Central memory CD8-positive, alpha-beta T cell (primary cell): ENCODE measurements at places on chromosomes 13 and 19.

- H3K36me3 ChIP-seq, result peaks cover 17% of the 10 kb centered on the region
- no peaks in the 10 kb centered on the region for H3K27me3 ChIP-seq
- DNase-seq, result no peak
- H3K27ac ChIP-seq, result peak overlapping the region; percentile 64
- peaks cover 41% of the 10 kb centered on the region for H3K4me1 ChIP-seq
Measured at GRCh38 chr13:52029569-52029968, 5.1 kb downstream of the UTP14C start.

- H3K27ac ChIP-seq, result peak overlapping the region; percentile 91
- peak overlapping the region; percentile 77 for H3K4me3 ChIP-seq
- DNase-seq, result peak; percentile 63
- H3K36me3 ChIP-seq, result peaks cover 2% of the 10 kb centered on the region
- peaks cover 25% of the 10 kb centered on the region for H3K4me1 ChIP-seq
Measured at GRCh38 chr13:46321494-46322225, 65.4 kb downstream of the RUBCNL start.

GRCh38 chr13:24738366-24738847 lies 25.6 kb upstream of the RNF17 start:
- peaks cover 9% of the 10 kb centered on the region for H3K27me3 ChIP-seq
- DNase-seq, result no peak
- no peak overlapping the region for H3K4me3 ChIP-seq
- H3K27ac ChIP-seq, result no peak overlapping the region
- H3K36me3 ChIP-seq, result no peaks in the 10 kb centered on the region
- no peaks in the 10 kb centered on the region for H3K4me1 ChIP-seq

GRCh38 chr13:90713441-90714133 lies 633.9 kb upstream of the MIR17HG start:
- H3K27me3 ChIP-seq, result no peaks in the 10 kb centered on the region
- H3K4me3 ChIP-seq, result no peak overlapping the region
- no peak for DNase-seq
- H3K36me3 ChIP-seq, result no peaks in the 10 kb centered on the region
- H3K27ac ChIP-seq, result no peak overlapping the region

- no peaks in the 10 kb centered on the region for H3K27me3 ChIP-seq
- peaks cover 21% of the 10 kb centered on the region for H3K4me1 ChIP-seq
Measured at GRCh38 chr19:15398501-15399233, 19.1 kb upstream of the AKAP8 start.

DNA sequence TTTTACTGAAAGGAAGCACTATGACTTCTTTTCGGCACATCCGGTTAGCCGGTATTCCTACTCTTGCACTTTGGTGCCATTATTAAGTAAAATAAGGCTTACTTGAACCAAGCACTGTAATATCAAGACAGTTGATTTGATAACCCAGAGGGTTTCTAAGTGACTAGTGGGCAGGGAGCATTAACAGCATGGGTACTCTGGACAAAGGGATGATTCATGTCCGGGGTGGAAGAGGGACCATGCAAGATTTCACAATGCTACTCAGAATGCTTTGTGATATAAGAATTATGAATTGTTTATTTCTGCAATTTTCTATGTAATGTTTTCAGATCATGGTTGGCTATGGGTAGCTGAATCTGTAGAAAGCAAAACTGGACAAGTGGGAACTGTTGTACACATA lies 282.1 kb downstream of the TDRD3 start:
- H3K4me1 ChIP-seq, result no peaks in the 10 kb centered on the region
- no peaks in the 10 kb centered on the region for H3K27me3 ChIP-seq
- H3K36me3 ChIP-seq, result no peaks in the 10 kb centered on the region

DNA sequence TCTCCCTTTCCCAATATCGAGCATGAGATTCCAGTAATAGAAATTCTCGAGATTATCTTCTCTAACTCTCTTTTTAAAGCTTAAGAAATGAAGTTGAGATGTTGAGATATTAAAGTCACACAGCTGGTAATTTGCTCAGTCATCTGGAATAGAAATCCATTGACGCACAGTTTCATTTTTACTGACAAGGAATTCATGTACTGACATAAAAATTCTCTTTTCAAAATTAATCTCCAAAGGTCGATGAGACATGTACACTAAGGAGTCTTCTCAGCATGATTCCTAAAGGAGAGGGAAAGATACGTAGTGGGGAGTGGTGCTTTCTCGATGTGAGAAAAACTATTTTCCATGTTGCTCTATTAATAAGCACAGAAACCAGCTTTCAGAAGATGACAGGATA lies 1639.5 kb upstream of the MIR17HG start:
- no peaks in the 10 kb centered on the region for H3K27me3 ChIP-seq
- H3K27ac ChIP-seq, result no peak overlapping the region
- DNase-seq, result no peak
- no peaks in the 10 kb centered on the region for H3K36me3 ChIP-seq
- H3K4me1 ChIP-seq, result no peaks in the 10 kb centered on the region

GRCh38 chr19:1252221-1252820 lies 3.9 kb downstream of the MIDN start:
- peak overlapping the region; percentile 94 for H3K4me3 ChIP-seq
- H3K36me3 ChIP-seq, result peaks cover 67% of the 10 kb centered on the region
- H3K4me1 ChIP-seq, result peaks cover 15% of the 10 kb centered on the region
- no peaks in the 10 kb centered on the region for H3K27me3 ChIP-seq
- peak; percentile 69 for DNase-seq

GRCh38 chr13:21033856-21034602 lies 27.4 kb downstream of the LATS2 start:
- no peak overlapping the region for H3K4me3 ChIP-seq
- H3K36me3 ChIP-seq, result no peaks in the 10 kb centered on the region
- H3K27ac ChIP-seq, result no peak overlapping the region
- peaks cover 15% of the 10 kb centered on the region for H3K4me1 ChIP-seq
- no peak for DNase-seq

GRCh38 chr13:33633701-33634545 lies 184.0 kb upstream of the RFC3 start:
- H3K4me1 ChIP-seq, result no peaks in the 10 kb centered on the region
- H3K27ac ChIP-seq, result no peak overlapping the region
- H3K27me3 ChIP-seq, result no peaks in the 10 kb centered on the region
- no peaks in the 10 kb centered on the region for H3K36me3 ChIP-seq
- no peak for DNase-seq

GRCh38 chr19:2478278-2478755 lies 2.4 kb downstream of the GADD45B start:
- H3K4me3 ChIP-seq, result peak overlapping the region; percentile 99
- peak; percentile 54 for DNase-seq
- peaks cover 38% of the 10 kb centered on the region for H3K36me3 ChIP-seq
- peak overlapping the region; percentile 98 for H3K27ac ChIP-seq

GRCh38 chr13:100636441-100636840 lies 38.2 kb downstream of the TMTC4 start:
- H3K27ac ChIP-seq, result no peak overlapping the region
- no peak for DNase-seq
- H3K36me3 ChIP-seq, result peaks cover 19% of the 10 kb centered on the region
- no peaks in the 10 kb centered on the region for H3K27me3 ChIP-seq

- no peaks in the 10 kb centered on the region for H3K27me3 ChIP-seq
- H3K4me1 ChIP-seq, result peaks cover 41% of the 10 kb centered on the region
- H3K4me3 ChIP-seq, result no peak overlapping the region
- no peak overlapping the region for H3K27ac ChIP-seq
Measured at GRCh38 chr19:29206453-29206852, 6.5 kb downstream of the UQCRFS1 start.

DNA sequence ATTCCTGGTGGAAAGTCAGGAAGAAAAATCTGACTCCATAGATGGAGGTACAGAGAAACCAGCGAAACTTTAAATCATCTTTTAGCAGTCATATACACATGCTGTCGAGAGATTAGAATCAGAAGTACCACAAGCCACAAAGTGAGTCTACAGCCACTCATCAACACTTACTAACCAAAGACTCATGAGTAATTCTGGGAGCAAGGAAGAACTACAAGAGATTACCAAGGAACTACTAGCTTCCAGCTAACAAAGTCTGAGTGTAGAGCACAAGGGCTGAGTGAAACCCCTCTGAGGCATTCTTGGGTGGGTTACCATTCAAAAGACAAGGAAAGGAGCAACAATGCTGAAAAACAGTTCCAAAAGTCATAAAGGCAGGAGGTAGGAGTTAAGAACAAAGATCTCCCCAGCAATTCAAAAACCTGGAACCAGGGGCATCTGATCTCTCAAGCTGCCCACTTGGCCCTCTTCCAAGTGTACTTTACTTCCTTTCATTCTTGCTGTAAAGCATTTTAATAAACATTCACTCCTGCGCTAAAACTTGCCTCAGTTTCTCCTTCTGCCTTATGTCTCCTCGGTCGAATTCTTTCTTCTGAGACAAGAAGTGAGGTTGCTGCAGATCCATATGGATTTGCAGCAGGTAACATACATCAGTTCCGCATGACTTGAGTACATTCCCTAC lies 13.0 kb downstream of the RBM26 start:
- peak overlapping the region; percentile 63 for H3K27ac ChIP-seq
- no peak for DNase-seq
- peak overlapping the region; percentile 63 for H3K4me3 ChIP-seq
- peaks cover 55% of the 10 kb centered on the region for H3K4me1 ChIP-seq
- H3K36me3 ChIP-seq, result peaks cover 12% of the 10 kb centered on the region

DNA sequence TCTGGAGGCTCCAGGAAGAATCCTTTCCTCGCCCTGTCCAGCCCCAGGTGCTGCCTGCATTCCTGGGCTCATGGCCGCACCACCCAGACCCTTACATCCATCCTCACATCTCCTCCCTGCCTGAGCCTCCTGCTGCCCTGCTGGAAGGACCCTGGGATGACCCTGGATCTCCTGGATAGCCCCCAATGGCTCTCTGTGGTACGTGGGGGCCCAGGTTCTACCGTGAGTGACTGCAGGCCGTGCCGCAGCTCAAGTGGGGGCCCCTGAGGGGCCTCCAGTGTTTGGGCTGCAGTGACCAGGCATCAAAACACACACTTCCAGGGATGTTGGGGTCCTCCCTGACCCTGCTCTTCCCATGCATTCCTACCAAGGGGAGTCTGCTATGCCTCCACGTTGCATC lies 8.3 kb upstream of the MCF2L start:
- H3K36me3 ChIP-seq, result no peaks in the 10 kb centered on the region
- no peak overlapping the region for H3K27ac ChIP-seq
- DNase-seq, result no peak
- H3K4me1 ChIP-seq, result no peaks in the 10 kb centered on the region

DNA sequence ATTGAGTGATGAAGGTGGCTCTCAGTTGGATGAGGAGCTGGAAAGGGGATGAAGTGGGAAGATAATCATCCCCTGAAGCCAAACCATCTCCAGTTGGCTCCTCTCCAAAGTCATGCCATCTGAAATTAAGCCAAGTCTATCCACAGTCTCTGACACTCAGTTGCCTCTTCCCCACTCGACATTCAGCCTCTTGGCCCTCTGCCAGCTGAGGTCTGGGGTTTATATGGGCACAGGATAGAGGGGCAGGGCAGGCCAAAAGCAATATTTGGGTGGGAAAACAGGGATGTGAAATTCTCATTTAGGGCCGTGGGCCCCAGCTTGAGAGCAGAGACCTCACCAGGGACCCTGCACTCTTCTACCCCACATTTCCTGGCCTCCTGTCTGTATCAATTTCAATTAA lies 85.9 kb downstream of the SLITRK1 start:
- no peak overlapping the region for H3K27ac ChIP-seq
- H3K4me3 ChIP-seq, result no peak overlapping the region
- no peak for DNase-seq
- H3K36me3 ChIP-seq, result no peaks in the 10 kb centered on the region

DNA sequence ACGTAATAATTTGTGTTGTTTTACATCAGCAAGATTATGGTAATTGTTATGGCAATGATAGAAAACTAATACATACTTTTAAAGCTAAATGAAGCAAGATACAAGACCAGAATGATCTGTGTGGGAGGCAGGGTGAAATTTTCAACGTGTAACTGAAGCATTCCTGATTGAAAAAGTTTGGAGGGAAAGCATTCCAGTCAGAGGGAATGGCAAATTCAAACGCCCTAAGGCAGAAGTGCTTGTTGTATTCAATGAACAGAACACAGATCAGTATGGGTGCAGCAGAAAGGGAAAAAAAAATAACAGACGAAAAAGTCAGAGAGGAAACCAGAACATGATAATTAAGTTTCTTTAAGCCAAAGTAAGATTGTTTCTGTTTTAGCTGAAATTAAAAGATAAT lies 928.5 kb upstream of the SLITRK1 start:
- H3K27me3 ChIP-seq, result no peaks in the 10 kb centered on the region
- H3K27ac ChIP-seq, result no peak overlapping the region
- no peaks in the 10 kb centered on the region for H3K4me1 ChIP-seq
- no peak for DNase-seq
- no peak overlapping the region for H3K4me3 ChIP-seq

DNA sequence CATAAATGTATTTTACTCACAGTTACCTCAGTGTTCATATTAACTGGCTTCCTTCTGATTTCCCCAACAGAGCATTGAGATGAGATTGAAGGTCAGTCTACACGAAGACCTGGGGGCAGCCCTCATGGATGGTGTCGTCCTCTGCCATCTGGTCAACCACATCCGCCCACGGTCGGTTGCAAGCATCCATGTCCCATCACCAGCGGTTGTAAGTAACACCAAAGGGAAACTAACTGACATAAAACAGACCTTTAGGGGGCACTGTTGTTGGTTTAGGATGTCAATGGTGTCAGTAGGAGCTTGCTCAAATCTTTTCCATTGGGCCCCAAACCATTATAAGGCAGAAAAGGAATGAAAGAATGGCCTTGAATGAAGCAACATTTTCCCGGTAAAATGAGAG lies 68.2 kb downstream of the ESD start:
- peaks cover 24% of the 10 kb centered on the region for H3K4me1 ChIP-seq
- H3K36me3 ChIP-seq, result peaks cover 41% of the 10 kb centered on the region
- no peaks in the 10 kb centered on the region for H3K27me3 ChIP-seq
- H3K4me3 ChIP-seq, result no peak overlapping the region

- DNase-seq, result no peak
- no peak overlapping the region for H3K27ac ChIP-seq
- H3K36me3 ChIP-seq, result peaks cover 1% of the 10 kb centered on the region
- peaks cover 16% of the 10 kb centered on the region for H3K4me1 ChIP-seq
Measured at GRCh38 chr19:44738603-44739558, 9.6 kb upstream of the BCL3 start.

DNA sequence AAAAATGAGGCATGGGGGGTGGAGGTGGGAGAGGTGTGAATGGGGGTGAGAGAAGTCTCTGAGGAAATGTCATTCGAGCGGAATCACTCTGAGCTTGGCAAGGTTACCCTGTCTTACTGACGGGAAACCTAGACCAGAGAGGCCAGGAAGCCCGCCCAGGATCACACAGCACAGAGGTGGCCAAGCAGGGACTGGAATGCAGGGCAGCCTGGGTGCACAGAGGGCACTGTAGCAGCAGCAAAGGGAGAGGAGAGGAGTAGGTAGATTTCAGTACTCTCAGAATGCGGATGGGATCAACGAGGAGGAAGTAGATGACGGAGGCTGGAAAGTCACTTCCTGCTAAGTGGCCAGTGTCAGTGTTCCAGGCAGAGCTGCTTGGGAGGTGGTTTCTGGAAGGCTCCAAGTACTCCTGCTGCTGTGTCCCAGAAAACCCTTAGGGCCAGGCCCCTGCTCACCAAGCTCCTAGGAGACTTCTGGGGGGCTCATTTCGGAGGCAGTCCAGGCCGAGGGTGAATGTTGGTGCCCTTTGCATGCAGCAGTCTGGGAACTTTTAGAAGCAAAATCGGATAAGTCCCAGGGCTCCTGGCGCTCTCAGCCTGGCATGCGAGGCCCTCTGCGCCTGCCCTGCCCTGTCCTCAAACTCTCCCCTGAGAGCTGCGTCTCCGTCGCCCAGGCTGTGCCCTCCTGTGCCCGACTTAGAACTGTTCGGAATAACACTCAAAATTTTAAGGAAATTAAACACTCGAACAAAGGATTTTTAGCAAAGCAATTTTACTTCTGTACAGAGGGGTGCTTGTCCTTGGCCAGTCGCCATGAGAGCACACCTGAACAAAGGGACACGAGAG lies 33.5 kb downstream of the DNM2 start:
- DNase-seq, result no peak
- peaks cover 74% of the 10 kb centered on the region for H3K4me1 ChIP-seq
- H3K27ac ChIP-seq, result peak overlapping the region; percentile 90
- H3K4me3 ChIP-seq, result peak overlapping the region; percentile 26
- H3K27me3 ChIP-seq, result no peaks in the 10 kb centered on the region
